ENCODE measurements at places on chromosomes 16 and 17.

DNA sequence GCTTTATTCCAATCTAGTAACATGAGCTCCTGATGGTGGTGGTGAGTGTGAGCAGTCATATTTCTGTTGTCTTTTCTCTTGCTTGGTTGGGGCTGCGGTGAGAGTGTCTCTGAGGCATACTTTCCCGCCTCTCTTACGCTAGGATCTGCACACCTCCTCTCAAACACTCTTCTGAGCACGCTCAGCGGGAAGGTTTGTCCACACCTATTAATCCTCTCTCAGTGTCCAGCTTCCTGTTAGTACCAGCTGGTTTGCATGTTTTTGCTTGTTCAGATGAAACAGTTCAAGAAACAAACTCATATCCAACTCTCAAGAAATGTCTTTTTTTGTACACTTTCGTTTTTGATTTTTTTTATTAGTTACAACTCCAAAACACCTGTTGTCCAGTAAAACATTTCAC is 89.5 kb downstream of the CCDC182 start:
- no peak for DNase-seq

DNA sequence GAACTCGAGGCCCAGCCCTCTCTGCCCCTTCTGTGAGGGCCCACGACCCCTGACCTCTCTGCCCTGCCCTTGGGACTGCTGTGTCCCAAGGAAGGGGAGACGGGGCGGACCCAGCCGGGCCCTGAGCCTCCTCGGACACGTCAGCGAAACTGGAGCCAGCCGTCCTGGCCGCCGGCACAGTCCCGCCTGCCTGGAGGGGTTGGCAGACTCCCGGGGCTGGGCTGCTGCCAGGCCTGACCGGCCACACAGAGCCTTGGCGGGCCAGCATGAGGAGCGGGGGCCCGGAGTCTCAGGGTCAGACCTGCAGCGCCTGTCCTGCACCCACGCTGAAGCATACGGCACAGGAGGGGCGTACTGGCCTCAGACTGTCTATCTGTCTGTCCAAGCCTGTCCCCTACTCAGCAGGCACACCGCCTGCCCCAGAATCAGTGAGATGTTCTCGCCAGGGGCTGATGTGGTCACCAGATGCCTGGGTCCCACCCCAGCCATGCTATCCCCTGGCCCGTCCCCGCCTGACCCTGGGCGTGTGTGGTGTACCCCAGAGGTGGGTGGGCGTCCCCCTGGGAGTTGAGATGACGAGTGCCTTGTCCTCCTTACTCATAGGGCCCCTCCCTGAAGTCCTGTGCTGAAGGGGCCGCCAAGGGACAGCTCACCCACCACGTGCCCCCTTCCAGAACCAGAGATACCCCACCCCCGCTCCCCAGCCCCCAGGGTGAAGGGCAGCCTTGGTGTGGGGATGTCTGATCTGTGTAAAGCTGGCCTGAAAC is 4.7 kb downstream of the VASN start:
- DNase-seq, result no peak

DNA sequence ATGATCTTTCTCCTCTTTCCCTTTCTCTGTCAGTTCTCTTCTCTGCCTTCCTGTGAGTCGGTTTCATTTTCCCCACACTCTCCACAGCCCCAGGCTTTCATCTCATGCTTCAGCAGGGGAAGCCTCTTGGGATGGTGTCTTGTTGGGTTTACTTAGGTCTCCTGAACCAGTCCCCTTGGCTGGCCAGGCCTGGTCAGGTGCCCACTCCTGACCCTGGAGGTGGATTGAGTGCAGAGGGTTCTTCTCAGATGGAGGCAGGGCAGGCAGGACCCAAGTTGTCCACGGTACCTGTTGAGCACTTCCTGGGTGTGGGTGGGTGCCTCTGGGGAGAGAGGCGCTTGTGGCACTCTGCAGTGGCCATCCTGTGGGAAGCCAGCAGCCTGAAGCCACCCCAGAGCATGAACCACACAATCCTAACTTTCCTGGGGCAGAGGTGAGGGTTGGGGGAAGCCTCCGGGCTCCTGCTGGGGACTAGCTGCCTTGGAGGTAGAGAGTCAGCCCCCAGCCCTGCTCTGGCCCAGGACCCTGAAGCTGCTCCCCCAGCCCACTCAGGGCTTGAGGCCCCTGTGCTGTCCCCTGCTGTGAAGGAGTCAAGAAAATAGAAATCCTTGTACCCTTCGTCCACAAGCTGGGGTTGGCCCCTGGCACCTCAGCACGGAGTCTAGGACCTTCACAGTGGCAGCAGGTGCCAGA is 2.0 kb upstream of the RAP1GAP2 start:
- DNase-seq, result no peak

GRCh38 chr16:2953706-2954627 is 10.1 kb upstream of the KREMEN2 start:
- no peak for DNase-seq

DNA sequence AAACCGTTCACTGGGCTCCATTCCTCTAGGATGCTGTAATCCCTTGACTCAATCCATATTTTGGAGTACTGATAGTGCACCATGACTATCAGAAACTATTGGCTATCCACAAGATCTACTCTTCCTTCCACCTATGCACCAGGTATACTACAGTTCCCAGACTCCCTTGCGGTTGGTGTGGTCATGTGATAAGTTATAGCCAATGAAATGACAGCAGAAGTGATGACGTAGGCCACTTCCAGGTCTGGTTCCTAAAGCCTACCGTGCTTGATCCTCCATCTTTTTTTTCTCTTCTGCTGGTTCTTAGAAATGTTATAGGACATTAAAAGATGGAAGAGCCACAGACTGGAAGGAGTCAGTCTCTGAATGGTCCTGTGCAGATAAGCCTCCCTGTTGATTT is 278.8 kb upstream of the C16orf82 start:
- DNase-seq, result no peak

DNA sequence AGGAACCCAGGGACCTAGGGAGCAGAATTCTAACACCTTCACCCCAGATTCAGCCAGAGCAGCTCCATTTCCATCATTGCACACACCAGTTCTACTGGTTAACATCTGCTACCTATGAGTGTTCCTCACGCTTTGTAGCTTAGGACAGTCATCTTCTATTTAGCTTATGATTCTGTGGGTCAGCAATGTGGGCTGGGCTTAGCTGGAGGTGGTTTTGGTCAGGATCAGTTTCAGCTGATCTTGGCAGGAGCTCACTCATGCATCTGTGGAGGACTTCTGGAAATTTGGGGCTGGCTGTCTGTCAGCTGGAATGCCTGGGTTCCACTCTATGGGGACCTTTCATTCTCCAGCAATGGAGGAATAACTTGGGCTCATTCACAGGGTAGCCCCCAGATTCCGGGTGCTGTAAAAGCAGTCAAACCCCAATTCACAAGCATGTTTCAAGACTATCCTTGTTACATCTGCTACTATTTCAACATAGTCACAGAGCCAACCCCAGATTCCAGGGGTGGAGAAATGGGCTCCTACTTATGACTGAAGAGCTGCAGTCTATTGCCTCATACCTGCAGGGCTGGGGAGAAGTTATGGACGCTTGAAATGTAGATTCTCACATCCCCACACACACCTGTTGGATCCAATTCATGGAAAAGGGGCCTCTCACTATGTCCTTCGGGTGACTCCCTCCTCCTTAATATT is 3.4 kb upstream of the HP start:
- no peak for DNase-seq

DNA sequence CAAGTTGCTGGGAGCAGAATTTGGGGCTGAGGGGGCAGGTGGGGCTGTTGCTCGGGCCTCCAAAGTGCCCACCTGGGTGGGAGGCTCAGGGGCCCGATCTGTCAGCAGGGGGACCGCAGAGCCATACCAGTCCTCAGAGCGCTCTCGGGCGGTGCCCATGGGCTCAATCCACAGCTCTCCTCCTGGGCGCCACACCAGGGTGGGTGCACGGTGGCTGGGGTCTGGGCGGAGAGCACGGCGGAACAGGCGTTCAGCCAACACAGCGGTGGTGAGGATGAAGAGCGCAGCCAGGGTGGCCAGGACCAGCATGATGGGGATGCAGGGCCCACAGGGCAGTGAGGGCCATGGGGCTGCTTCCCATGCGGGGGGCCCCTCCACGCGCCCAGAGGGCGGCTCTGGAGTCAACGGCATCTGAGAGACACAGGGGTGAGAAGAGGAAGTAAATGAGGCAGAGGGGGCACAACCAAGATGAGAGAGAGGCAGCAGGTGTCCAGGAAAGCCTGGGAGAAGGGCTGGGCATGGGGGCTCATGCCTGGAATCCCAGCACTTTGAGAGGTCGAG is 1.2 kb downstream of the C16orf54 start:
- DNase-seq, result no peak
